B cell (primary cell): ENCODE measurements at places on chromosomes 3 and 15. TPM values are rescaled to one million over a fixed set of nuclear protein-coding genes. Genes with fewer than 3 reads are reported as not detected.
A peak's percentile ranks its signal among the peaks of the same experiment; 100 is the strongest.

DNA sequence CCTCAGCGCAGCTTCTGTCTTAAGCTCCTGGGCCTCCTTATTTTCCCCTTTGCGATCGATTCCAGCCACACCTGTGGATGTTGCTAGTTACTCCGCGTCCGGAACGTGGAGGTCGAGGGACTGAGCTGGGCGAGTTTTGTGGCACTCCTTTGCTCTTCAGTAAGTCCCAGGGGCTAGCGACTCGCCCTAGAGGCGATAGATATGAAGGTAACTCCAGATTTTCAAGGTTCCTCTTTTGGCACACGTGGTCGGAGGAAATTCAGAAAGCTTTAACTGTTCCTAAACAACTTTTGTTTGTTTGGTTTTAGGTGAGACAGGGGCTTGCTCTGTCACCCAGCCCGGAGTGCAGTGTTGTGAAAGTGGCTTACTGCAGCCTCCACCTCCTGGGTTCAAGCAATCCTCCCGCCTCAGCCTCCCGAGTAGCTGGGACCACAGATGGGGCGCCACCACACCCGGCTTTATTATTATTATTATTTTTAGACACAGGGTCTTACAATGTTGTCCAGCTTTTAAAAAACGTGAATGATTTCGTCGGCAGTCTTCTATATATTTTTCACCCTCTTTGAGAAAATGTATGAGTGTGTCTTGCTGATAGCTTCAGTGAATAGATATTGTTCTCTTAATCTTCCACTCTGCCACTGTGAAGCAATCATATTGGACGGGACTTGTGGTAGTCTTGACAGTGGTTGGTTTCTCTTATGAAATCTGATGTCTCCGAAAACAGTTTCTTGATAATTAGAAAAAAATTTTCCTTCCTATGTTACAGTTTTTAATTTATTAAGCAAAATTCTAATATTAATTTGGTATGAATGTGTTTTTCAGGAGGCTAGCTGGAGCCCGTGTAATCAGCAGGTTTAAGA lies 785 bp downstream of the MFSD1 start:
- peak overlapping the region; percentile 83 for H3K27ac ChIP-seq
- H3K27me3 ChIP-seq = no peaks in the 10 kb centered on the region
- no peaks in the 10 kb centered on the region for H3K36me3 ChIP-seq
- H3K4me3 ChIP-seq = peak overlapping the region; percentile 97
- peaks cover 16% of the 10 kb centered on the region for H3K4me1 ChIP-seq
- peak; percentile 75 for DNase-seq

- no peaks in the 10 kb centered on the region for H3K4me1 ChIP-seq
- H3K27me3 ChIP-seq = no peaks in the 10 kb centered on the region
- H3K36me3 ChIP-seq = no peaks in the 10 kb centered on the region
- no peak for DNase-seq
- H3K4me3 ChIP-seq = no peak overlapping the region
- H3K27ac ChIP-seq = no peak overlapping the region
Measured at GRCh38 chr15:97490429-97490828, 470.1 kb upstream of the ARRDC4 start.

SPATA16 gene
- not detected in 2 replicates for total RNA-seq

DNA sequence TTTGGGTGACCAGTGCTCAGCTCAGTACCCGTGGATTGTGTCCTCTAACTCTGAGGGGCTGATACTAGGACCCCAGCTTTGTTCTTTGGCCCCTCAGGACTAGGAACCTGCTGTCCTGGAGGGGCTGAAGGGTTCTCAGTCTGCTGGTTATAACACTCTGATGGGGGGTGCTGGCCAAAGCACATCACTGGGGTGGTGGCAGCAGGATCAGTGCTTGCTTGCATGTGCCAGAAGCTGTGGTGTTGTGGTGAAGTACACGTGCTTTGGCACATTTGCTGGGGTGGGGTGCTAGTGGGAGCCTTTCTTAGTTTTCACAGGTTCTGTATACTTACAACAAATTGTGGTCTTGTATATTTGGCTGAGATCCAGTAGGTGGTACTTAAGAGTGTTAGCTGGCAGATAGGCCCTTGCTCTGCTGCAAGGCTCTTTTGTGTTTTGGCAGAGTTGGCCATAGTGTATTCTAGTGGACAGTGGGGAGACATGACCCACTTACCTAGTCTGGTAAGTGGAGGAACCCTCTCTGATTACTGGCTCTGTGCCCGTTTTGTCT lies 344.3 kb downstream of the EDEM1 start:
- no peaks in the 10 kb centered on the region for H3K27me3 ChIP-seq
- DNase-seq = no peak
- H3K4me1 ChIP-seq = no peaks in the 10 kb centered on the region
- H3K4me3 ChIP-seq = no peak overlapping the region
- H3K36me3 ChIP-seq = no peaks in the 10 kb centered on the region
- H3K27ac ChIP-seq = no peak overlapping the region

- H3K27ac ChIP-seq = no peak overlapping the region
- H3K27me3 ChIP-seq = no peaks in the 10 kb centered on the region
- H3K4me1 ChIP-seq = no peaks in the 10 kb centered on the region
- no peak overlapping the region for H3K4me3 ChIP-seq
- DNase-seq = no peak
Measured at GRCh38 chr3:166993015-166993630, 387.0 kb downstream of the ZBBX start.

DNA sequence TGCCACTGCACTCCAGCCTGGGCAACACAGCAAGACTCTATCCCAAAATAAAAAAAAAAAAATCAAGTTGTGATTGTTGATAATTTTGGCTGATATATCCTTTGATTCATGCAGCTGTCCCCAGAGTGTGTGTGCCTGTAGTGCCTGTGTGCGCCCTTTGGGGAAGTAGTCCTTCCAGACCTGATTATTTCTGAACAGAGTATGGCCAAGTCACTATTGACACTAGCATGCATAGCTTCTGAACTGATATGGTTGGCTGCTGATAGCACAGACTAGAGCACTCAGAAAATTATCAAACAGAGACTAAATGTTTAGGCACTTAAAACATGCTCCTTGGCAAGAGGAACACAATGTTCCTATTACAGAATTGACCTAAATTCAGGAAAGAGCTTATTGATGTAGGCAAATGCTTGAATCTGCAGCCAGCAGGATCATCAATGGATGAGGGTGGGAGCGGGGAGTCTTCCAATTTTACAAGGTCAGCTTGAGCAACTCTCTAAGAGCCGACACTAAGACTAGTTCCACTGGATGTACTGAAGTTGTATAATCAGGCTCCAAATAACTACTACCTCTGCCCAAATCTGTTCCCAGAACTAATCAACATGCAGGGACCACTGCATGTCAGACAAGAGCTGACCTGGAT lies 17.7 kb upstream of the PTPN9 start:
- DNase-seq = no peak
- peaks cover 60% of the 10 kb centered on the region for H3K36me3 ChIP-seq
- no peak overlapping the region for H3K27ac ChIP-seq
- no peak overlapping the region for H3K4me3 ChIP-seq

DNA sequence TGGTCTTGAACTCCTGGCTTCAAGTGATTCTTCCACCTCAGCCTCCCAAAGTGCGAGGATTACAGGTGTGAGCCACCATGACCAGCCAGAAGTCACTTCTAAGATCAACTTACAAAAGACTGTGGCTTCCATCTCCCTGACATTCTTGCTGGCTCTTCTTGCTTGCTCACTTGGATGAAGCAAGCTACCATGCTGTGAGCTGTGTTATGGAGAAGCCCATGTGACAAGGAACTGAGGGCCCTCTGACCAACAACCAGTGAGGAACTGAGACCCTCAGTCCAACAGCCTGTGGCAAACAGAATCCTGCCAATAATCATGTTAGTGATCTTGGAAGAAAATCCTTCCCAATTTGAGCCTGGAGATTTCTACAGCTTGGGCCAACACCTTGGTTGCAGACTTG lies 7.2 kb upstream of the VPS8 start:
- H3K27ac ChIP-seq = no peak overlapping the region
- H3K4me3 ChIP-seq = no peak overlapping the region
- H3K4me1 ChIP-seq = no peaks in the 10 kb centered on the region
- peaks cover 8% of the 10 kb centered on the region for H3K27me3 ChIP-seq
- no peaks in the 10 kb centered on the region for H3K36me3 ChIP-seq
- DNase-seq = no peak

GRCh38 chr3:178263236-178263916 lies 272.9 kb upstream of the KCNMB2 start:
- H3K27me3 ChIP-seq = no peaks in the 10 kb centered on the region
- H3K27ac ChIP-seq = no peak overlapping the region
- H3K4me3 ChIP-seq = no peak overlapping the region
- no peaks in the 10 kb centered on the region for H3K4me1 ChIP-seq
- no peak for DNase-seq

DNA sequence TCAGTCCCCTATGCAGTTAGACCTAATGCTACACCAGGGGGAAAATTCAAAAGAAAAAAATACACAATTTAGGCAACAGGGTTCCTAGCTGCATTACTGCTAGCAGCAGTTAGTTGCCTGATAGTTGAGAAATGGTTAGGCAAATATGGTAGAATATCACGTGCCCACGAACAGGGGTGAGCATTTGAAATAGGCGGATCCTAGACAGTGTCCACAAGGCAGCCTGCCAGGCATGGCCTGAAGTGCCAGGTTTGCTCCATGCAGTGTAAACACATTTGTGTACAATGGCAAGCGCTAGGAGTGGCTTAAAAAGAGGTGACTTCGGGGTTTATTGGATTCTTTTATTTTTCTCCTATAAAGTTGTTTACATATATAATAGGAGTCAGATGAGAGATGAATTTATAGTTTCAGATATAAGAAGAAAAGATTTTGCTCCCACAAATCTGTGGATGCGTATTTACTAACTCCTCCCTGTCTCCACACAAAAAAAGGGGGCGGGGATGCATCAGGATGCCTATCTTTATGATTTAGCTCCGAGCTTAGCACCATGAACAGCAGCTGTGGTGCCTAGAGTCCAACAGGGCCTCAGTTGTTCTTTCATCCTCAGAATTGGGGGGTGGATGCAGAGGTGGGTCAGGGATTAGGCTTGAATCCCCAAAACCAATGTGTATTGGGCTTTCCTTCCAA lies 3.9 kb upstream of the TGM4 start:
- peaks cover under 1% of the 10 kb centered on the region for H3K36me3 ChIP-seq
- no peak for DNase-seq
- no peak overlapping the region for H3K4me3 ChIP-seq
- no peak overlapping the region for H3K27ac ChIP-seq
- no peaks in the 10 kb centered on the region for H3K4me1 ChIP-seq

FAM3D gene
- not detected in 2 replicates for total RNA-seq

ARL6 gene
- 5.6 and 7.5 TPM in 2 replicates for total RNA-seq

GRCh38 chr15:36831125-36831903 lies 251.9 kb downstream of the CDIN1 start:
- no peak for DNase-seq
- H3K4me1 ChIP-seq = no peaks in the 10 kb centered on the region
- H3K4me3 ChIP-seq = no peak overlapping the region
- H3K36me3 ChIP-seq = no peaks in the 10 kb centered on the region

GRCh38 chr15:74573987-74574386 lies 33.0 kb downstream of the ARID3B start:
- H3K4me3 ChIP-seq = no peak overlapping the region
- H3K27ac ChIP-seq = no peak overlapping the region
- H3K27me3 ChIP-seq = no peaks in the 10 kb centered on the region
- no peak for DNase-seq
- H3K36me3 ChIP-seq = peaks cover 65% of the 10 kb centered on the region

- no peak overlapping the region for H3K4me3 ChIP-seq
- DNase-seq = no peak
- H3K4me1 ChIP-seq = peaks cover 23% of the 10 kb centered on the region
- H3K36me3 ChIP-seq = no peaks in the 10 kb centered on the region
- H3K27ac ChIP-seq = no peak overlapping the region
- H3K27me3 ChIP-seq = no peaks in the 10 kb centered on the region
Measured at GRCh38 chr3:184685646-184686045, 26.2 kb downstream of the MAGEF1 start.

POC1A gene
- 2.4 and 2.8 TPM in 2 replicates for total RNA-seq

DNA sequence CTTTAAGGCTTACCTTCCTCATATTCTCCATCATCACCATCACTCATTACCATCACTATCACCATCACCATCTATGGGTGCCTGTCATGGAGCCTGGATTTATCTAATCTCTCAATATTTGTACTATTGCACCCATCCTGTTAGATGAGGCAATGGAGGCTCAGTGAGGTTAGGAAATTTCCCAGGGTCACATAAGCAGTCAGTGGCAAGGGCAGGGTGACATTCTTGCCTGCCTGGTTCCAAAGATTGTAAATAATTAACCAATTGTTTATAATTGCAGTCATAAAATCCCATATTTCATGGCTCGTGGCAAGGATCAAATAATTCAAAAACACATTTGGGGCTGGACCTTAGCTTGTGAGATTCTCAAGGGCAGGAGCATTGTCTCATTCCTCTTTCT lies 55.2 kb downstream of the MGLL start:
- no peaks in the 10 kb centered on the region for H3K36me3 ChIP-seq
- H3K27me3 ChIP-seq = no peaks in the 10 kb centered on the region
- no peak overlapping the region for H3K27ac ChIP-seq
- no peak for DNase-seq
- peaks cover 24% of the 10 kb centered on the region for H3K4me1 ChIP-seq

ARGFX gene
- total RNA-seq = not detected in 2 replicates

DNA sequence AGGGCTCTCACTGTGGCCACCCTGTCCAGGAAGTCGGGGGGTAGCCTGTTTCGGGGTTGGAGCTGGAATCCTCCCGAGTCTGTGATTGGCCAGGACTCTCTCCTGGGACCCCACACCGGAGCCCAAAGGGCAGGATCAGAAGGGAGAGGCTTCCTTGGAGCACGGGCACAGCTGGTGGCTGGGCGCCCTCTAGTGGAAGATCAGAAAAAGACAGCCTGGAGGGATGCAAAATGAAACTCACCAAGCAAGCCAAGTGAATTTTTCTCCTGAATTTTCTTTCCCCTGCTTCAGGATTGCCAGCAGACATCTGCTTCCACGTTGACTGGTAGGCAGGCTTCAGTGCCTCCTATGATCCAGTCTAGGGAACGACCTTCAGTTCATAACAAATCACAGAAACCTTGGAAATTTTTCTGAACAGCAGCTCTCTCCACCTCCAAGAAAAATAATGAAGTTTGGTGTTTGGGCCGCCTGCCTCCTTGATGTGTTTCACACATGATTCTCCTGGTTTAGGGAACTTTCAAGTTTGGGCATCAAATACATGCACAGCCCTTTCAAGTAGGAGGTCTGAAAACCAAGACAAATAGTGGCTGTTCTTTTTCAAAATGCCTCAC lies 224.6 kb downstream of the VPS13C start:
- no peak overlapping the region for H3K4me3 ChIP-seq
- H3K27ac ChIP-seq = no peak overlapping the region
- no peaks in the 10 kb centered on the region for H3K36me3 ChIP-seq
- DNase-seq = peak; percentile 68
- peaks cover 7% of the 10 kb centered on the region for H3K4me1 ChIP-seq
- no peaks in the 10 kb centered on the region for H3K27me3 ChIP-seq

DNA sequence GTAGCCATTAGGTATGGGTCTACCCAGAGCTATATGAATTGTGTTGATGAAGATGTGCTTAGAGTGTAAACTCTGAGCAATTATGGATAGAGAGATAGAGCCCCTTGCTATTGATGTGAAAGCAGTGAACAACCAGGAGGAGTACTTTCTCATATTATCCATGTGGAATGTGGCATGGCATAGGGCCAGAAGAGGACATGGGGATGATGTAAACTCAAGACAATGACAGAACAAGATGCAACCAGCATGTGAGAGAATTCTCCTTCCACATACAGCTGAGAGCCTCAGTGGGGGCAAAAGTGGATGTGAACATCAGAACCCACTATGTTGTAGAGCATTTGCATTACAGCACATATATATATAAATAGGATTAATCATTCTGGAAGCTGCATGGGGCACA lies 36.4 kb upstream of the BNC1 start:
- DNase-seq = no peak
- H3K36me3 ChIP-seq = no peaks in the 10 kb centered on the region
- H3K27me3 ChIP-seq = no peaks in the 10 kb centered on the region
- H3K4me3 ChIP-seq = no peak overlapping the region

HTR3E gene
- total RNA-seq = not detected in 2 replicates

GRCh38 chr15:57522148-57522547 lies 69.6 kb upstream of the MYZAP start:
- H3K36me3 ChIP-seq = no peaks in the 10 kb centered on the region
- DNase-seq = no peak
- H3K27me3 ChIP-seq = no peaks in the 10 kb centered on the region
- no peak overlapping the region for H3K4me3 ChIP-seq
- peaks cover 3% of the 10 kb centered on the region for H3K4me1 ChIP-seq
